ENCODE measurements at places on chromosomes 2 and 18. TPM values are rescaled to one million over a fixed set of nuclear protein-coding genes. Genes with fewer than 3 reads are reported as not detected.

The PUM2 gene
- 83.7 TPM for total RNA-seq

The ASPRV1 gene
- total RNA-seq = 0.15 TPM

The LINC00305 gene
- total RNA-seq = not detected

The ASAP2 gene
- total RNA-seq = 79.2 TPM

The KIF5C gene
- total RNA-seq = 0.21 TPM

The EVA1A gene
- total RNA-seq = 59.7 TPM

The TLX2 gene
- total RNA-seq = not detected

The CNGA3 gene
- total RNA-seq = not detected

The RAB6C gene
- total RNA-seq = not detected

The ILKAP gene
- 47.5 TPM for total RNA-seq

The YES1 gene
- 92.3 TPM for total RNA-seq

The OTX1 gene
- not detected for total RNA-seq

The ZNF521 gene
- total RNA-seq = 166 TPM

The DLGAP1 gene
- 0.81 TPM for total RNA-seq

The KRTCAP3 gene
- total RNA-seq = 4.6 TPM

The GALR1 gene
- total RNA-seq = not detected

The PRKAG3 gene
- not detected for total RNA-seq

The PLB1 gene
- total RNA-seq = 0.80 TPM

The SDC1 gene
- 4.0 TPM for total RNA-seq

The TRIM43 gene
- not detected for total RNA-seq

The INPP4A gene
- 25.7 TPM for total RNA-seq

The HOXD11 gene
- total RNA-seq = not detected

The ACMSD gene
- total RNA-seq = not detected

The TEX44 gene
- not detected for total RNA-seq

The ADD2 gene
- not detected for total RNA-seq

The CIB4 gene
- not detected for total RNA-seq

The OBSL1 gene
- total RNA-seq = 8.0 TPM

The ARHGAP15 gene
- total RNA-seq = not detected

Data from endothelial cell of umbilical vein (primary cell).